ENCODE measurements at places on chromosomes 1 and 21.
A peak's percentile ranks its signal among the peaks of the same experiment; 100 is the strongest.

GRCh38 chr21:45180246-45180599 is 105.8 kb downstream of the ADARB1 start:
- no peak for DNase-seq

- peak; percentile 38 for DNase-seq
Measured at GRCh38 chr1:166479052-166479631, 312.3 kb upstream of the FAM78B start.

DNA sequence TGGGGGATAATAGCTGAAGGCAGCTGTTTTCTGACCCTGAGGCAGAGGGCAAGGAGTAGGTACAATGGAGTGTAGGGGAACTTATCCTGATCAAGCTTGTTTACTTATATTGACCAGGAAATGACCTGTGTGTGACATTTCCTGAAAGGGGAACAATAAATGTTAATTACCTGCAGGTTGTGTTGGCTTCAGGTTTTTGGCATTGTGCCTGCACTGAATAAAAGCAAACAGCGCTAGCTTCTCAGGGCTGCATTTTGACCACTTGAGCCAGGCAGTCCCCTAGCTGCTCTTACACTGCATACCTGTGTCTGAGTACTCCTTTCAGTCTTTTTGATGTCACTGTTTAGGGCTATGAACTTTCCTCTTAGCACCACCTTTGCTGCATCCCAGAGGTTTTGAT is 40.6 kb downstream of the DRAM2 start:
- no peak for DNase-seq

GRCh38 chr1:28796352-28797211 is 15.4 kb upstream of the OPRD1 start:
- no peak for DNase-seq

DNA sequence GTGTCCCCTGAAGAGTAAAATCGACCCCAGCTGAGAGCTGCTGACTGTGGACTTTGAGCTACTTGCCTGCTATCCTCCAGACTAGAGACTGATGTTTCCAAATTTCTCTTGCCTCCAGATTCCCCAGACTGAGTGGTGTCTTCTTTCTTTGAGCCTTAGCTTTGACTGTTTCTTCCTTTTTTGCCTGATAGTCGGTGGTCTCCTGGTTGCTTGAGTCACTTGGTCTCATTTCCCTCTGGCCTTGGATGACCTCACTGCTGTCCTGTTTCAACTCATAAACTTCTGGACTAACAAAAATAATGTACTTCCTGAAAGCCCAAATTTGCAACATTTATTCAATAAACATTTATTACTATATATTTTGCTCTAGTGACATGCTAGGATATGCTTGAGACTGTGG is 52.9 kb upstream of the DIPK1A start:
- DNase-seq, result no peak

All from nucleus accumbens (tissue), 56 donors.